ENCODE measurements at places on chromosomes 11 and 22.

DNA sequence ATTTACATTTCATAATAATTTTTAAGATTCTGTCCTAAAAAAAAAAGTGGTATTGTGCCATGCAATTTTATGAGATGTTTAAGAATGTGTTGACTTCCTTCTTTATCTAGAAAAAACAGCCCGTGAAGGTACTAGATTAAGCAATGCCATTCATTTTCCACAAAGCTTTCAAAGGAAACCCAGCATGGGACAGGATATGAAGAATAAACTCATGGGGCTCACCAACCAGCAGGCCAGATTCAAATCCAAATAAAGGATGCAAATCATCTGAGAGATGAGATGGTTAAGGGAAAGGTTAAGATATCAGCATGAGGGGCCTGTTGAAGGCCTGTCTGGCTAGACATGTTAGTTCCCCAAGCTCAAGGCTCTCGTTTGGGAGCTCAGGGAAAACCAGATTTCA is 199.1 kb downstream of the SWAP70 start:
- peak; percentile 75 for DNase-seq

DNA sequence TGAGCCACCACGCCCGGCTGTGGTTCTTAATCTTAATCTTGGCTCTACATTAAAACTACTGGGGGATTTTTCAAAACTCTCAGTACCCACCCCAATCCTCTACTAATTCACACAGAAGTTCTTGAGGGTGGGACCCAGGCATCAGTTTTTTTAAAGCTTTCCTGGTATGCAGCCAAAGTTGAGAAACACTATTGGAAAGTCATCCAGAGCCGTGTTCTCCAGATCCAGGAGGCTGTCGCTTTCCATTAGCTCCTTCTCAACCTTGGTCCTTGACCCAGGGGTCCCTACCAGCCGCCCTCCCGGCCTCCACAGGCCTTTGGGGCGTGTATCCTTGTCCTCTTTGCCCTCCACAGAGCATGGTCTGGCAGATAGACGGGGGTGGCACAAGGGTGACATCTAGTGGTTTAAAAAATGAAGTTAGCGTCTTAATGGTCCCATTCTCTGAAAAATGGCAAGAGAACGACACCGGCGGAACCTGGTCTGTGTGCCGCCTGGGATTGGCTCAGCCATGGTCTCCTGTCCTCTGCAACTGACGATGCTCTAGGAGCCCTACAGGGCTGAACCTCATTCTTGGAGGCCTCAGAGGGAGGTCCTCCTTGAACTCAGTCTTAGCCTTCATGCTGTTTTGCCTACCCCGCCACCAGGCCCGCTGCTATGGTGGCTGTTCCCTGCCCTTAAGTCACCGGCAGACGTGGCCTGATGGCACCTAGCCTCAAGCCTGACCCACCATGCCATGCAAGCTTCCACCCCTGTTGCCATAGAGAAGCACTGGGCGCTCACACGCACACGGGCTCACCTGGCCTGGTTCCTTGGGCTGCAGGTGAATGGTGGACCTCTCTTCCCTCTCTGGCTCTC is 152.0 kb upstream of the SYN3 start:
- peak; percentile 81 for DNase-seq

DNA sequence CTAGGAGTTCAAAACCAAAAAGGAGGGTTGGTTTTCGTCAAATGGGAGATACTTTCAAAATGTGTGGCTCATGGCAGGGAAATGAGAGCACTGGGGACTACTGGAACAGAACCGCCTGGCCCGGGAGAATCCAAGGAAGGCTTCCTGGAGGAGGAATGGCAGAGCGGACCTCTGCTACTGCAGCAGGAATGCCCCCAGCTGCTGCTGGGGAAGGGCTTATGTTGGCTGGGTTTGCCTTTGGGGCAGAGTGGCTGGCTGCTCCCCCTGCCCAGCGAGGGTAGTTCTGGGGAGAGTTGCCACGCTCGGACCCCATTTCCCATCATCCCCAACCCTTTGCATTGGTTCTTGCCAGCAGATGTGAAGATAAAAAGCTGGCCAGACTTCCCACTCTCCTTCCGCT is 10.6 kb upstream of the APOBEC3A start:
- DNase-seq = no peak

- no peak for DNase-seq
Measured at GRCh38 chr11:129608711-129609110, 206.9 kb upstream of the TMEM45B start.

DNA sequence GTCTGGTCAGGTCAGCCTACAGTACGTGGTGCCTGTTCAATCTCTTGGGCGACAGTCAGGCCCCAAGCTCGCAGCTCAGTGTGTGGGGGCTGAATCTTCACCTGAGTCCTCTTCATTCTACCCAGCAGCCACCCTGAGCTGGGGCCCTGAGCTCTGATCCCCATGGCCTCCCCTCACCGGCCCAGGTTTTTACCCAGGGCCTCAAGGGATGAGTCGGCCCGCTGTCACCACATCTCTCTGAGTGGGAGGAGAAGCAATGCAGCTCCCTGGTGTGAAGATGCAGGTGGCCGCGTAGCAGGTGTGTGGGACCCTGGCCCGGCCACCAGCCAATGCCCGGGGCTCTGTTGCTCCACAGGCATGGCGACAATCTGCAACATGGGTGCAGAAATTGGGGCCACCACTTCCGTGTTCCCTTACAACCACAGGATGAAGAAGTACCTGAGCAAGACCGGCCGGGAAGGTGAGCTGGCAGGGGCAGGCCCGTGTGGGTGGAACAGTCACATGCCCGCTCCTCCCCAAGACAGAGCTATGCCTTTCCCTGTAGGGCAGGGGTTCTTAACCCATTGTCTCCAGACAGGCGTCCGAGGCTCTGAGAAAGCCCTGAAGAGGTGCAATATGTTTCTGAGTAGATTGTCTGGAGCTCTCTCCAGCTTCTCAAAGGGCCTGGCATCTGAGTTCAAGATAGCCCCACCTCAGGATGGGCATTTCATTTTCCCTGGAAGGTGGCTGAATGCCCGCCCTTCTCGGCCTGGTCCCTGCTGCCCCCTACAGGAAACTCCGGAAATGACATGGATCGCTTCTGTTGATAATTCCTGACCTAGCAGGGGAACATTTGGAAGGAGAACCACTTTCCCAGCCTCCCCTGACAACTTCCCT is 26.9 kb downstream of the POLR3H start:
- DNase-seq = peak; percentile 76

DNA sequence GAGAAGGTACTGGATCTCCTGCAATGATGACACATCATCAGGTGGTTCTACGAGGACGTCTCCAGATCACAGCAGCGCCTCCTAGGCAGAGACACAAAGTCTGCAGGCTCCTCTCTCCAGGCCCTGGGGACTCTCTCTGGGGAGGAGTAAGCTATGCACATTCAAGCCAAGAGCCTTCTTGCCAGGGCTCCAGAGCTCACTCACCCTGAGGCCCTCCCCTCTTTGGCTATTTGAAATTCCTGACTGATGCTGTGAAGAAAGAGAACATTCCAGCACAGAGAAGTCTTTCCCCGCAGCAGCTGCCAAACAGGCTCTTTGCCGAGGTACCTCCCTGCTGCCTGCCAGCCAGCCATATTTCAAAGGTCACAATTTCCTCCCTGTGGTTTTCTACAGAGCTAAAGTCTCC is 204.9 kb downstream of the CSNK2A3 start:
- peak; percentile 62 for DNase-seq

DNA sequence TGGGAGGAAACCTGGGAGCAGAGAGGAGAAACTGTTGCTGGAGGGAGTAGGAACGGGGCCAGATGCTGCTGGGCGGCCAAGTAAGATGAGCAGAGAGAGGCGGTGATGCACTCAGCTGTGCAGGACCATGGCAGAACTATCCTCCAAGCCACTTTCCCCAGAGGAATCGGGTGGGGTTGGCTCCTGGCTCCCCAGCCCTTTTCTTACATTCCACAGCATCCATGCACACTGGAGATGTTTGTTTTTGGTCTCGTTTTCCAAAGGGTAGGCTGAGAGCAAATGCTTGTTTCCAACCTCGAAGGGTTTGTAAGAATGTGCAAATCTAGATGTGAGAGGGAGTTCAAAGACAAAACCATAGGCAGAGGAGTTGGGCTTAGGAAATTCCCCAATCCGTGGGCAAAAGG is 73.2 kb downstream of the DBX1 start:
- DNase-seq = no peak

DNA sequence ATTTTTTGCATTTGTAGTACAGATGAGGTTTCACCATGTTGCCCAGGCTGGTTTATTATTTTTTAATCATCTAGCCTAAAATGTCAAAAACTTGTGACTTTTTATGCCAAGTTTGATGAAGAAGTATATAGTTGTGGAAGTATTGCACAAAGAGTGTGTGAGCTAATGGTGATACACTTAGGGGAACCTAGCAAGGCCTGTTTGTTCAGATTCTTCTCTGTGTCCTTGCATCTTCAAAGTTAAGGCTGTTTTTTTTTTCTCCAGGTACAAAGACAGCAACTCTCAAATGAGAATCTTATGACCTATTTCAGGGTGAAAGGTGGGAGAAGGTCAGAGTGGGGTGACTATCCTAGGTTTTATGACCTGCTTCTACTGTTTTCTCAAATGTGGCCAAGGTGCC is 7.3 kb downstream of the SLCO2B1 start:
- DNase-seq = no peak

- peak; percentile 93 for DNase-seq
Measured at GRCh38 chr11:19740586-19740985, 27.9 kb downstream of the NAV2 start.

DNA sequence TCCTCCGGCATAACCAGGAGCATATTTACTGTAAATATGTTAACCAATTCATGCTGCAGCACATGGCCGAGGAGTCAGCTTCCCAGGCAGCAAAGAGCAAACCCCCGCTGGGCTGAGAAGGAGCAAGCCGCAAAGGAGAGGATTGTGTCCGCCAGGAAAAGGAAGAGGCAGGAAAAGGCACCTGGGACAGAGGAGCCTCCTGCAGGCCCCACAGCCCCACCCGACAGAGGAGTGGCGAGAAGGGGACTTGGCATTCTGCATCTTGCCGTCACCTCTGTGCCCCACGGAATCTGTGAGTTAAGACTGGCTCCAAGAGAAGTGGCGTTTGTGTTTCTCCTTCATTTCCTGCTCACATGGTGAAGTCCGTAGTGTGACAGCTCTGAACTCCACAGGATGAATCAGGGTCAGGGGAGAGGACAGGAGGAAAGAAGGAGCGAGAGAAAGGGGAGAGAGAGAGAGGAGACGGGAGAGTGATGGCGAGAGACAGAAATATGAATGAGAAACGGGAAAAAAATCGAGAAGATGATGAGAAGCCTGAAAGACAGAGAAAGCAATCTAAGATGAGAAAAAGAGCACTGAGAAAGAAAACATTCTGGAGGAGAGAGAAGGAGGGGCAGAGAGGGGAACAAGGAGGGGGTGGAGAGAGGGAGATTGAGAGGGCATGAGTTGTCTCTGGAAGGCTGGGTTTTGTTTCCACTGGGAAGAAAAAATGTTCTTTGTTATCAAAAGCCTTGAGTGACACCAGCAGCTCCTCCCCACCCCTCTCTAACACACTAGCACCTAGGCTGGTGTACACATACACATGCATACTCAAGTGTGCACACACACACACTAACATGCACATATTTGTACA is 489.6 kb downstream of the MN1 start:
- DNase-seq = no peak

DNA sequence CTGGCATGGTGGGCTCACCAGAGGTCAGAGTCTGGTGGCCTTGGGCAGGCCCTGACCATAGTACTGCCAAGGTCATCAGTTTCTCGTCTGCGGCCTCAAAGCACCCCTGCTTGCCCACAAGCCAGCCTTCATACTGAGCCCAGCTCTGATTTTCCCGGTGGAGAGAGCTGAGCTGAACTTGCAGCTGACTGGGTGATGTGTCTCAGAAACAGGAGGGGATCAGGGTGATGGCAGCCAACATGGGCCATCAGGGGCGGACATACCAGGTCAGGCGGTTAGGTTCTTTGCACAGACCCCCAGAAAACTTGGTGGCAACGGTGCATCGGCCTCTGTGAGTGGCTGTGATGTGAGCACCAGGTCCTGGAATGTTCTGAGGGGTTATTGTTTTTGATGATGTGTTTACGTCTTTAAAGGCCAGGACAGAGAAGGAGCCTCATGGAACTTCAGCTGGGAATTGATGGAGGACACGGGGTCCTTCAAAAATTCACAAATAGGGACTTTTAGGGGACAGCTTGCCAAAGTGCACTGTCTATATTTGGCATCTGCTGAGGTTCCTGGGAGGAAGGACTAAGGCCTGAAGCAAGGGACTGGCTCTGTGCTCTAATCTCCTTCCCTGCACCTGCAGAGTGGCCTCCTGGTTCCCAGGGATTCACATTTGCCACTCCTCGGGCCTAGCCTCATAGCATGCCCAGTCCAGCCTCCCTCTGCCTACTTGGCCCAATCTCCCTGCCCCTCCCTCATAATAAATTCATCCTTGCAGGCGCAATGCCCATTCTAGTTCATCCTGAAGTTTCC is 131.2 kb downstream of the OSBP2 start:
- no peak for DNase-seq

DNA sequence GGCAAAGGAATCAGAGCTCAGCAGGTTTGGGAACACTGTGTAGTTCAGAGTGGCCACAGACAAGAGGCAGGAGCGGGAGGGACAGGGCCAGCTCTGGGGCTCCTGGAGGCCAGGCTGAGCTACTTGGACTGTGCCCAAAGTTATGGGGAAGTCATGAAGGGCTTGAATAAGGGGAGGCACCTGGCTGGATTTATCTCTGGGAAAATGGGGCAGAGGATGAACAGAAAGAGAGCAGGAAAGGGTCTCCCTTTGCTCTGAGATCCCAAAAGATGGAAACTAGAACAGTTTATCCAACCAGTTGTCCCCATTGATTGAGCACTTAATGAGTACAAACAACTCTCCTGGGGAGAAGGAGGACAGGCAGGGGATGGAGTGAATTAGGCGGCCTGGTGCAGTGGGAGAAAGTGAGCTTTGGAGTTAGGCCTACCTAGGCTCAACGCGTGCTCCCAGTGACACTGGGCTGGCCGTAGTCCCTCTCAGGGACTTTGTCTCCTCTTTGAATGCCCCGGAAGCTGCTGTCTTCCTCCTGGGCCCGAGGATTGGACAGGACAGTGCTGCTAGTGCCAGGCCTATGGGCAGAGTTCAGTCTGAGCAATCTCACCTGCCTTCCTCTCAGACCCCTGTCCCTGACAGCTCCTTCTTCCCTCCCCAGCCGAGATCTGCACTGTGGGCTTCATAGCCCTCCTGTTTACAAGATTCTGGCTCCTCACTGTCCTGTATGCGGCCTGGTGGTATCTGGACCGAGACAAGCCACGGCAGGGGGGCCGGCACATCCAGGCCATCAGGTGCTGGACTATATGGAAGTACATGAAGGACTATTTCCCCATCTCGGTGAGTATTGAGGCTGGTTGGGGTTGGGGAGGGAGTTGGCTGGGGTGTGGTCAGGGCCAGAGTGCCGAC is 2.0 kb downstream of the MOGAT2 start:
- no peak for DNase-seq

Data from SK-MEL-5 (cell line).